Foreskin fibroblast (primary cell): ENCODE measurements at places on chromosomes 2 and 18.
A peak's percentile ranks its signal among the peaks of the same experiment; 100 is the strongest.

DNA sequence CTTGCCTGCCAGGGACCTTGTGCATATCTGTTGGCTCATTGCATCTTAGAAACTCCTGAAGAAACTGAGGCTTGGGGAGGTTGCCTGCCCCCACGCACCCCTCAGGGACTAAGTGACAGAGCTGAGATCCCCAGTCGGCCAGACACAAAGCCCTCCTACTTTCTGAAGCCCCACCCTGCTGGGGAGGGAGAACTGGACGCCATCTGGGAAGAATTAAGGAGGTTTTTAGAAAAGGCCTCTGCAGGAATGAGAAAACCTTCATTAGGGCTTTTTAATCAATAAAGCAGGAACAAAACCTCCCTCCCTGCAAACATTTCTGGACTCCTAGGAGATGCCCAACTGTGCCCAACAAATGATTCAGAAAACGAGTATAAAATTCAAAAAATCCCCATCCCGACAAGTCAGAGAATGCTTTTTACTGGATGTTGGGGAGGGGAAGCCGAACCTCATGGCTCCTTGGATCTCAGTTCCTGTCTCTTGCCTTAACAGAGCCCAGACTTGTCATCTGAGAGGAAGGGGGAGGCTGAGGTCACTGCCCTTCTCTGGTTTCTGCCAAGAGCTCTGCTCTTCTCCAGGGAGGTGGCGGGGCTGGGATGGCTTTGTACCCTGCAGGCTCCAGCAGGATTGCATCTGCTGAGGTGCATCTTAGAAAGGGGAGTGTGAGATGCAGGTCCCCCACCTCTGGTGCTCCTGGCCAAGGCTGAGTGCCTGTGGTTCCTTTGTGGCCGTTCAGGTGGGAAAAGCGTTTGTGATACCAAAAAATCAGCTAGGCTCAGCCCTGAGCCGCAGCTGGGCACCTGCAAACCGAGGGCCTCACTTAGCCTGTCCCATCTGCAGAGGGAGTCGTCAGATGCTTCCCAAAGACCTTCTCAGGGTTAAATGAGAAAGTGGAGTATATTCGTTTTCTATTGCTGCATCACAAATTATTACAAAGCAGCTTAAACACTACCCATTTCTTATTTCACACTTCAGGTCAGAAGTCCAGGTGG is 142.4 kb downstream of the ZFP36L2 start:
- peak; percentile 79 for DNase-seq

- peak; percentile 76 for DNase-seq
Observed at GRCh38 chr2:53969285-53969967, 1.4 kb downstream of the PSME4 start.

DNA sequence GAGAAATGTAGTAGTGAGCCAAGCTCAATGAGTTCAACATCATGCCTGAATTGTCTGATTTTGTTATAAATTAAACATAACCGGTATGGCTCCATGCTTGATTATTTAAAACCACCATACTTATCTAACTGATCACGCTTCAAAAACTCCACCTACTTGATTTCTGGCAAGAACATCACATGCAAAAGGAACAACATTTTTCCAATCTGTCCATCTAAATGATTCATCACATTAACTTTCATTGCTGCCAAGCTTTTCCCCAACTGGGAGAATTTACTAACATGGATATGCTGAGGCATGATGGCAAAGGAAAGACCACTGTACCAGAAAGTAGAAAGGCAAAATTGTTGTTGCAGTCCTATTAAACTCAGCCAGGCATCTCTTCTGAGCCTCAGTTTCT is 286.8 kb downstream of the TRIB2 start:
- peak; percentile 55 for DNase-seq

DNA sequence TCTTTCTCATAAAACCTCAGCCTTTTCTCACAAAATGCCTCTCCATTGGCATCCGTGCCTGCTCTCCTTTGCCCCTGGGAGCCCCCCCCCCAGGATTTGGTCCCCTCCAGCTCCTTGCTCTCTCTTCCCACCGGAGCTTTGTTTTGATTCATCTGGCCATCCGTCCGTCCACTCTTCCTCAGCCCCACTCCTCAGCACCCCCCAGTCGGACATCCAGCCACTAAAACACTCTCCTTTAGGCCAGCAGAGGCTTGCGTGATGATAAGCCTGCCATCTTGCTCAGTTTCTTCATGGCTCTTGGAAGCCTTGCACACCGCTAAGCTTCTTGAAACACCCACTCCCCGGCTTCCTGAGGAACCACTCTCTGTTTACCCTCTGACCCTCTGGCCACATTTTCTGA is 31.5 kb upstream of the GNAL start:
- DNase-seq, result no peak

DNA sequence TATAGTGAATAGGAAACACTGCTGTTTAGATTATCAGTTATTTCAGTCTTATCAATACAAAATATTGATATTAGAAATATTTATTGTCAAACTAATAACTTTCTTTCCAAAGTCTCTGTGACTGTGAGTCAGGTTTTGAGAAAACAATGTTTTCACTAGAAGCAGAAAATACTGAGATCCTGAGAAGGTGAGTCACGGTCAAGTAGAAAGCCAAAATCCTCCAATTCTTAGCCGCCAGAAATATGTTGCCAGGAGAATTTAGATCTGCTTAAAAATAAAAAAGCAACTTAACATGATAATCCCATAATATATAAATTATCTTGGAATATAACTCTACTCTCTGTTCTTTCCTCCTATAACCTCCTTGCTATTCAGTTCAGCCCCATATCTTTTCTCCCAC is 181.9 kb upstream of the NRXN1 start:
- no peak for DNase-seq

- DNase-seq, result no peak
Observed at GRCh38 chr2:187519419-187520120, 34.7 kb downstream of the TFPI start.

- no peak for DNase-seq
Observed at GRCh38 chr2:178257127-178257526, 62.8 kb downstream of the OSBPL6 start.

DNA sequence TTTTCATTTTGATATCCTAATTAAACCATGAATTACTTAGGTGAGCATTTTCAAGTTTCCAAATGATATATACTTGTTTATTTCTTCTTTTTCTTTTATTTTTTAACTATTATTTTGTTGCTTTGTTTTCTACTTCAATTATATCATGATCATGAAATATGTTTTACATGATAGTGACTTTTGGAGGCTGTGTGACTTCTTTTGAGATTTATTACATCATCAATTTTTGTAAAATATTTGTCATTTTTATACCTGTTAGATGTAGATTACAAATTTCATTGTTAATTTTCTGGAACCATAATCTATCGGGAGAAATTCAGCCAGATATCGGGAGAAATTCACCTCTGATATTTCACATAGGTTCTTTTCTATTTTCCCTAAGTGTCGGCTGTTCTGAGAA is 228.6 kb downstream of the RAD51AP2 start:
- DNase-seq, result no peak

DNA sequence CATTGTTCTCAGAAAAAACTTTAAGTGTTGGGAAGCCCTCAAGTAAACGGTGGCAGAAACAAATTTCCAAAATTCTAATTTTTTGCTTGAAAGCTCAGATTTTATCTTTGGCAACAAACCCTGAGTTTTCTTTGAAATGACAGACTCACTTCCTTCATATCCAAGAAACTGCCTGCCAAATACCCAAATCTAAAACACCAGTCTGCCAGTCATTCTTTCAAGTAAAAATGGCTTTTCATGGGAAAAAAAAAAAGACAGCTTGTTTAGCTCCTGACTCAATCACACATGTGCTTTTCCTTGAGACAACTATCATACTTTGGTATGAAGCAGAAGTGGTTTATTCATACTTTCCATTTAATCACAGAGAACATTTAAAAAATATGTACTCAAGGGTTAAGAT is 40.6 kb upstream of the CSRNP3 start:
- peak; percentile 29 for DNase-seq

GRCh38 chr18:23268641-23269040 is 133.4 kb downstream of the CABLES1 start:
- DNase-seq, result no peak

GRCh38 chr18:66872277-66872676 is 268.4 kb upstream of the CDH19 start:
- no peak for DNase-seq

DNA sequence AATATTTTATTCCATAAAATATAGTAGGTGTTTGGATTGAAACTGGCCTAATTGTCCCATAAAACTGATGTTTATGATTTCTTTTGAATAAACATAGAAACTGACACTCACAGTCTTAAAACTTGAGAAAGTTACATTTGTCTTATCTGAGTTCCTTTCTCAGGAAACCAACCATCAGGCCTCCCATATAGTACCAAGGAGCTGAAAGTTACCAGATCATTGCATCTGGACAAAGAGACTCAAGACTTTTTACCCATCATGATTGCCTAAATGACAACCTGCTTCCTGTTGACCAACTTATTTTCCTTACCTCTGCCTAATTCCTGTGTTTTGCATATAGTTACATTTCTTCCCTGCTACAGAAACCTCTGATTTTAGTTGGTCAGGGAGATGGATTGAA is 137.0 kb upstream of the XPO1 start:
- DNase-seq, result no peak

DNA sequence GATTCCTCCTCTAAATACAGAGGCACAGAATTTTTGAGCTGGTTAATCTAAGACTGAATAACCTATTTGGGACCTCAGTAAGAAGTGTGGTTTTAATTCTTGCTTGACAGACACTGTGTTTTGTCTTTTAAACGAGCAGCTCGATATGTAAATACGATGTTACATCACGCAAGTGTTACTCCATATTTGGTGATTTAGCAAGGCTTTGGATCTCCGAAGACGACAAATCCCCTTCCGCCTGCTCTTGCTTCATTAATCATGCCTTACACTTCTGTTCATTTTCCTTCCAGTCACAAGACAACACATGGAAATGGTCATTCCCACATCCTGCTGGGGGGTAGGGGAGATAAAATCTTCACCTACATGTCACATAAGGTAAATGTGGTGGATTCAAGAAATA is 9.4 kb downstream of the BCL11A start:
- no peak for DNase-seq

DNA sequence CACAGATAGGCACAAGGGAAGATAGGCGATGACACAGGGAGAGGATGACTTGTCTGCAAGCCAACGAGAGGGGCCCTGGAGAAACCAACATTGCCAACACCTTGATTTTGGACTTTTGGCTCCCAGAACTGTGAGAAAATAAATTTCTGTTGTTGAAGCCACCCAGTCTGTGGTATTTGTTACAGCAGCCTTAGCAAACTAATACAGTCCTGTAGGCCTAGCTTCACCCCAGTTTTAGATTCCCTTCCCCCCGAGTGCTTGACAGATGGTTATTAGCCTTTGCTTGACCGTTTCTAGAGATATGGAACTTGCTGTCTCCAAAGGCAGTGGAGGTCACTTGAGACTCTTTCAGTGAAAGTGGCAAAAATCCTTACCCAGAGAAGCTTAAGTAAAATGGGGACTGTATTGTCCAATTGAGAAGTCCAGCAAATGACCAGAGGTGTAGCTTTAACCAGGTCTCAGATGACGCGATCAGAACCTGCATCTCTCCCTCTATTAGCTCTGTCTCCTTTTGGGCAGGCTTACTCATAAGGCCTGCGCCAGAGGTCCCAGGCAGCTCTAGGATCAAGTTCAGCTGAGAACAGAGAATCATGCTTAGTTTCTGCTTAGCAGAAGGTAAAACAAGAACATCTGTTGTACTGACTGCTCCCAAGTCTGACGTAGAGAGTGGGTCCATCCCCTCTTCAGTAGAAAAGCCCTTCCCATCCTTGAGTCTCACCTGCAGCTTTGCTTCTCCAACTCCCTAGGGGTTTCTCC is 50.4 kb downstream of the MFSD6 start:
- no peak for DNase-seq

GRCh38 chr2:167572883-167573619 is 674.3 kb downstream of the STK39 start:
- DNase-seq, result no peak

GRCh38 chr18:21991886-21992285 is 177.5 kb upstream of the GATA6 start:
- DNase-seq, result no peak

- peak; percentile 37 for DNase-seq
Observed at GRCh38 chr2:206160125-206160806, 571 bp downstream of the EEF1B2 start.

DNA sequence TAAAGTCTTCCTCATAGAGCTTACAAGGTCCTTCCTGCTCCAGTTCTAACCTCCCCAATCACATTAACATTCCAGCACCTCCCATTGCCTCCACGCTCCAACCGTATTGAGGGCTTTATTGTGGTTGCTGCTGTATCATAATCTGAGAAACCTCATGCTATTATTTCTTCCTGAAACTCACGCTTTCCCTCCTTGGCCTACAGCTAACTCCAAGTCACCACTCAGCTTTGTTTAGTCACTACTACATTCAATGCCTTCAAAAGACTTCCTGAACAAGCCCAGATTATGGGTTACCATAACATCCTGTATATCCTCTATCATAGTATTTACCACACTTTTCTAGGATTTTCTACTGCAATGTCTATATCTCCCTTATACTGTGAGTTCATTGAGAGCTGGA is 230.4 kb downstream of the IKZF2 start:
- DNase-seq, result no peak

DNA sequence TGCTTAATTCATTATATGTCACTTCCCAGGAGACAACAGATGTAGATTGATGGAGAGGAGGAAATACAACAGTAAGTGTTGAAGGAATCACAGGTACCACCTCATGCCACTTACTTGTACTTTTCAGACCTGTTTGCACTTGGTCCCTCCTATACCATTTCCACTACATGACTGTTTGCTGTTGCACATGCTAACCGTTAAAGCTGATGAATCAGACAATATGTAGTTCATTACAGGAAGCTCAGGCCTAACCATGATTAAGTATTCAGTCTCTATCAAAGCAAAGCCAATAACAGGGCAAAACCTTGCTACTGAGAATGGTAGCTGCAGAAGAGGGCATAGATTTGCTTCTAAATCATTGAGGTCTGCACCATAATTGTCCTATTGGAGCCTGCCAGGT is 30.2 kb upstream of the GRP start:
- DNase-seq, result peak; percentile 13

GRCh38 chr2:161995553-161996016 is 78.4 kb downstream of the DPP4 start:
- DNase-seq, result no peak

DNA sequence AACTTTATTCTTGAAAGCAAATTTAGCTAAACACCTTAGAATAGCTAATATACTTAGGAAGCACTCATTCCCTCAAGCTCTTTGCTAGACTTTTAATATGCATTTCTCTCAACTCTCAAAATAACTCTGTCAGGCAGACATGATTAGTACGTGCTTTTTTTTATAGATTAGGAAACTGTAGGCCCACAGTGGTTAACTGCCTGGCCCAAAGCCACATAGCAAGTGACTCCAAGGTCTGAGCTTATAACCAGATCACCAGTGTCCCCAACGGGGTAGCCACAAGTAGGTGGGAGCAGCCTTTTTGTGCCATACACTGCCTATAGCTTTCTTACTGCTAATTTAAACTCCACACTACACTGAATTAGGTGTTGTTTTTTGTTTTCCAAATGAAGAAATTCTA is 576.8 kb downstream of the METTL4 start:
- DNase-seq, result no peak

DNA sequence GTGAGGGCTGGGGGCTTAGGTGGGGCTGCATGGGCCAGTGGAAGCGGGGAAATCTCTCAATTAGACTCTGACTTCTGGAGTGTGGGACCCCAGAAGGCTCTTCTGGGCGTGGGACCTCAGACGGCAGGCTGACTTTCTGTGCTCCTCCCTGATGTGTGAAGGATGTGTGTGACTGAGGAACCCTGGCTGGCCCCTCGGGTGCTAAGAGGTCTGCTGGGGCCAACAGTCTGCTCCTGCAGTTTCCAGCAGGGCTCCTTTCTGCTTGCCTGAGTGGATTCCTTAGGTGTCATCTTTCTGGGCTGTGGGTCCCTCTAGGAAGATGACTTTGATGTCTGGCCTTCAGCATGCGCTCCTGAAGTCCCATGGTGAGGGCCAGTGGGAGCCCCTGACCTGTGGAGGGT is 167.5 kb downstream of the DYSF start:
- DNase-seq, result no peak
